ENCODE measurements at places on chromosomes 12 and 14. TPM values are rescaled to one million over a fixed set of nuclear protein-coding genes. Genes with fewer than 3 reads are reported as not detected.
A peak's percentile ranks its signal among the peaks of the same experiment; 100 is the strongest.

DNA sequence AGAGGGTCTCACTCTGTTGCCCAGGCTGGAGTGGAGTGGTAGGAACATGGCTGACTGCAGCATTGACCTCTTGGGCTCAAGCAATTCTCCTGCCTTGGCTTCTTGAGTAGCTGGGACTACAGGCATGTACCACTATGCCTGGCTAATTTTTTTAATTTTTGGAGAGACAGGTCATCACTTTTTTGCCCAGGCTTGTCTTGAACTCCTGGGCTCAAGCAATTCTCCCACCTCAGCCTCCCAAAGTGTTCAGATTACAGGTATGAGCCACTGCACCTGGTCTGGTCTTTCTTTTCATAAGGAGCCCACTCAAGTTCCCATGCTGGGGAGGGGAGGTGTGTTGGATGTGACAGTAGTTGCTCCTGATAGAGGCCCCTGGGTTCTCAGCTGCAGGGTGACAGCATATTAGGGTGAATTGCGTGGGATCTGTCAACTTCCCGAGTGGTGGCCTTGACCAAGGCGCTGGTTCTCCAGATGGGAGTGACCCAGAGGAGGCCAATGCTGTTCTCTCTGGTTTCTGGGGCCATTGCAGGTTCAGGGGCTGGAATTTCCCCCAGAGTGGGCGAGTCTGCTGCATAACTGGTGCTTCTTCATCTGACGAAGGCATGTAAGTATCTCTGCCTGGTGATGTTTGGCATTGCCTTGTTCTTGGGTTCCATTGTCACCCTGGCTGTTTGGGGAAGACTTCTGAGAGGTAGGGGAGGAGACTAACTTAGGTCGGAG lies 52.4 kb upstream of the ESRRB start:
- H3K36me3 ChIP-seq, result no peaks in the 10 kb centered on the region
- H3K27me3 ChIP-seq, result peaks cover 21% of the 10 kb centered on the region
- H3K4me3 ChIP-seq, result no peak overlapping the region
- no peak overlapping the region for H3K27ac ChIP-seq
- H3K4me1 ChIP-seq, result peaks cover 2% of the 10 kb centered on the region

DNA sequence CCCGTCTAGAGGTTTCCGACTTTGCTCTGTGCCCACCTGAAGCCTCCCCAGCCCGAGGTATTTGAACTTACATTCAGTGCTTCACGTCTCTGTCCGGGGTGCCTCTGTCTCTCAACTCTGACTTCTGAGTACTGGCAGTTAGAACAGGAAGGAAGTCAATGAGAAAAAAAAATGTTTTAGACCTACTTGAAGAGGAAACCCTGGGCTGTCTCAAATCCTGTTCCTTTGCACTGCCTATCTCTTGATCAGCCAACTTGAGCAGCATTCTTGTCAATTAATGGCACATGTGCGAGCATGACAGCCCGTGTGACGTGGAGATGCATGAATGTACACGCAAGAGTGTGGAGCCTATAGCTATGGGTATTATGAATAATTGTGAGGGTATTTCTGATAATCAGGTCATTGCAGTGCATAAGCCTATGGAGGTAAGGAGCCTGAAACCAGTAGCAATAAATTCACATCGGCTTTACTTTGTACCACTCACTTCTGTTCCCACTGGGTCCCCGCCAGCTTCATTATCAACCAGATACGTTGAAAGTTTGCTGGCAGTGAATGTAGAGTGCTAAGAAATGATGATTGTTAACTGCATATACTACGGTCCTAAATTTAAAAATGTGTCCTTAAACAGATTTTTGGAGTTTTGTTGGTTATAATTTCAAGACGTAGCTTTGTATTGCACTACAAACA lies at the start of gene ARHGDIB:
Gene ARHGDIB (minus strand): TSS at position 136 of the 687 bp plus-strand sequence. CDS start 10,889 bp downstream, outside the sequence.
- H3K36me3 ChIP-seq, result peaks cover 47% of the 10 kb centered on the region
- peaks cover 41% of the 10 kb centered on the region for H3K4me1 ChIP-seq
- H3K4me3 ChIP-seq, result peak within 1 kb of the TSS; percentile 96
- no peaks in the 10 kb centered on the region for H3K27me3 ChIP-seq
- H3K27ac ChIP-seq, result peak within 1 kb of the TSS; percentile 96
- peak; percentile 89 for DNase-seq

DNA sequence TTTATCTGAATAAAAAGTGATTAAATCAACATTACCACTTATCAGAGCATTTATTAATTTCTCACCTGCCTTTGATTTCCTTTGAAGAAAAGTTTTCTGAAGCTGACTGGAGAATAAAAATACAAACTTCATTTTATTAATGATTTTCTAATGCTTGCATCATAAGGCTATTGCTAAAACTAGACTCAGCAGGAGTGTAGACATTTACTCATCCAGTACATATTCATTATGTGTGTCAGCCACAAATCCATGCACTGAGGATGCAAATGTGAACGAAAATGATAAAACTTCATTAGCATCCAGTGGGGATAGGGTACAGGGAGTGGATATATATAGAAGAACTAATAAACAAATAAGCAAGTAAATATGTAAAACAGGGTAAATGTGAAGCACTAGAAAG lies 74.6 kb downstream of the SLCO1B3 start:
- no peaks in the 10 kb centered on the region for H3K27me3 ChIP-seq
- no peaks in the 10 kb centered on the region for H3K36me3 ChIP-seq
- no peak overlapping the region for H3K4me3 ChIP-seq
- no peaks in the 10 kb centered on the region for H3K4me1 ChIP-seq
- DNase-seq, result no peak

The TMEM52B gene
- not detected for total RNA-seq

- H3K4me3 ChIP-seq, result no peak overlapping the region
- DNase-seq, result no peak
- no peaks in the 10 kb centered on the region for H3K4me1 ChIP-seq
- no peaks in the 10 kb centered on the region for H3K36me3 ChIP-seq
- no peaks in the 10 kb centered on the region for H3K27me3 ChIP-seq
These were observed 13.0 kb upstream of the NELL2 start for GRCh38 chr12:44889162-44889561.

The CMA1 gene
- total RNA-seq, result not detected

- no peak overlapping the region for H3K27ac ChIP-seq
- DNase-seq, result no peak
- no peaks in the 10 kb centered on the region for H3K27me3 ChIP-seq
- peaks cover 3% of the 10 kb centered on the region for H3K36me3 ChIP-seq
- no peak overlapping the region for H3K4me3 ChIP-seq
- H3K4me1 ChIP-seq, result no peaks in the 10 kb centered on the region
These were observed 25.7 kb upstream of the GALNT9 start for GRCh38 chr12:132354982-132355680.
